ENCODE measurements at places on chromosomes 4 and X. TPM values are rescaled to one million over a fixed set of nuclear protein-coding genes. Genes with fewer than 3 reads are reported as not detected.
A peak's percentile ranks its signal among the peaks of the same experiment; 100 is the strongest.

DNA sequence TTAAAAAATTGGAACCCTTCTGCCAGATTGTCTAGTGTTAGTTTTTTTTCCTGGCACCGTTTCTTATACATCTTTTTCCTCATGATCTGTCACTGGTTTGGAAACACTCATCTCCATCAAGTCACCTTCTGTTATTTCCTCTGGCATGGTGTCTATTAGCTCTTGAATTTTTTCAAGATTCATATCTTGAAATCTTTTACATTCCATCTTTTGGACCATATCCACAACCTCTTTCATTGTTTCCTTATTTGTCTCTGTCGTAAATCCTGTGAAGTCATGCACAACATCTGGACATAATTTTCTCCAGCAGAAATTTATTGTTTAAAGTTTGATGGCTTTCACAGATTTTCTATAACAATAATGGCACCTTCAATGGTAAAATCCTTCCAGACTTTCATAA, 10.2 kb upstream of the TMEM185A start:
- peaks cover 12% of the 10 kb centered on the region for H3K27me3 ChIP-seq
- no peaks in the 10 kb centered on the region for H3K36me3 ChIP-seq
- H3K4me1 ChIP-seq, result peaks cover 5% of the 10 kb centered on the region
- DNase-seq, result no peak

DNA sequence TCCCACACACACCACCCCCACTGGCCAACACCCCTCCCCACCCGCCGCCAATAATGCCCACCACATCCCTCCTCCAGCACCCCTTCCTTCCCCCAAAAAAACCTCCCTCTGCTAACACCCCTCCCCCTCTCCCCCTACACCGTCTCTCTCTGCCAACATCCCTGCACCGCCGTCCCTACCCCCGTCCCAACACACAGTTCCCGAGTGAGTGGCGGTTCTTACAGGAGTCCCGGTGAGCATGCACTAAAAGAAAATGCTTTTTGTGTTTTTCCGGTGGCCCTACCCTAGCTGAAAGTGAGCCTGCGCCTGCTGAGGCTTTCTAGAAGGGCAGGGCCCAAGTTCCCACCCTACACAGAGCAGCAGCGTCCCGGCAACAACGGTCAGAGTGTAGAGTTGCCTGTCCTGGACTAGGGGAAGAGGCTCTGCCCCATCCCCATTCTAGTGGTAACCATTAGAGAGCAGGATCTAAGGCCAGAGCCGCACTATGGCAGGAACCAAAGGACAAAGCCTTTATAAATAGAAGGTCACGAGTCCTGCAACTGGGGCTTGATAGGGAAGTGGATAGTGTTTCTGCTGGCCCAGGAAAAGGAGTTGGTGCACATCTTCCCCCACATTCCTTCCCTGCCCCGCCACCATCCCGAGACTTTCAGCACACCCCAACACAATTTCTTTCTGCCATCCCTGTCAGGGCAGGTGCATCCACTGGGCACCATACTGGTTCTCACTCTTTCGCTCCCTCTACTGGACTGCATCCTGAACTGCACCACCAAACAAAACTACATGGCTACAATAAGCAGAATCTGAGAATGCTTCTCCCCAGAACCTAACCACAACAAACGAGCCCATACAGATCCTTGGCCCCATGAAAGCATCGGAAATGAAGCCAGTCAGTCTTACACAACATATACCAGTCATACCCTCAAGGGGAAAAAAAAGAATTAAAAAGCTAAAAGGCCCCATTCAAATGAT, 78.1 kb upstream of the PAGE3 start:
- peak; percentile 10 for DNase-seq
- peaks cover 6% of the 10 kb centered on the region for H3K4me1 ChIP-seq
- H3K36me3 ChIP-seq, result no peaks in the 10 kb centered on the region
- H3K27me3 ChIP-seq, result no peaks in the 10 kb centered on the region
- no peak overlapping the region for H3K4me3 ChIP-seq

DNA sequence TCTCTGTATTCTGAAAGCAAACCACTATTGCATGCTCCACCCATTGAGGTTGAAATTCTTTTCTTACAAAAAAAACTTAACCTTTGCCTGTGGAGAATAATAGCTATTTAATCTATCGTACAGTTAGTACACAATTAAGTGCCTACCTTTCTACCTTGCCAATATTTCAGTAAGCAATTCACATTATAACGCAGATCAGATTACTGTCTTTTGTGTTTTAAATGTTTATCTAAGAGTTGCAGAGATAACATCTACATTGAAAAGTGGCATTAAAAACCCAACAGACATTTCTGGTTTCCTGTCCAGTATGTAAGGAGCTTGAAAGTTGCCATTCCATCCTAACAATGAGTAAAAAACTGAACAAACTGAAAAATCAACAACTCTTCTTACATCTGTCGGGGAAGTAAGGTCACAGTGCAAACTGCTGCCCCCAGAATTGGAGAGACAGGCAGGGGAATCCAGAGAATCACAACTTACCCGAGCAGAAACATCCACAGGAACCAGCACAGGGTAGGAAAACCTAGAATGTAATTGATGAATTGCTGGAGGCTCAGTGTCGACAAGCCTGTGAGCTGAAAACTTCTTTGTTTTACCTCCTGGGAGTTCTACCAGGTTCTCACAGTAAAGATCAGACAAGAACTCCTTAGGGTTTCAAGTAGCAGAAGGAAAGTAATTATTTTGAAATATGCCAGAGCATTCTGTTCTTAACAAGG, 27.3 kb upstream of the ACSL4 start:
- peaks cover 8% of the 10 kb centered on the region for H3K27me3 ChIP-seq
- peaks cover 4% of the 10 kb centered on the region for H3K36me3 ChIP-seq
- no peak overlapping the region for H3K4me3 ChIP-seq

Gene ANKRD50
- total RNA-seq, result 0.39 TPM

- H3K4me3 ChIP-seq, result no peak overlapping the region
- H3K27me3 ChIP-seq, result no peaks in the 10 kb centered on the region
- H3K4me1 ChIP-seq, result peaks cover 35% of the 10 kb centered on the region
- peaks cover 17% of the 10 kb centered on the region for H3K36me3 ChIP-seq
- DNase-seq, result no peak
- no peak overlapping the region for H3K27ac ChIP-seq
Observed at GRCh38 chr4:82900066-82900410, 497 bp upstream of the THAP9 start.

- H3K27me3 ChIP-seq, result no peaks in the 10 kb centered on the region
- H3K4me3 ChIP-seq, result no peak overlapping the region
- no peaks in the 10 kb centered on the region for H3K36me3 ChIP-seq
- no peak overlapping the region for H3K27ac ChIP-seq
- no peak for DNase-seq
- H3K4me1 ChIP-seq, result no peaks in the 10 kb centered on the region
Observed at GRCh38 chr4:175789647-175790046, 22.4 kb downstream of the GPM6A start.

GRCh38 chrX:103552236-103552635, 32.9 kb upstream of the RAB40A start:
- peaks cover 5% of the 10 kb centered on the region for H3K4me1 ChIP-seq
- no peaks in the 10 kb centered on the region for H3K36me3 ChIP-seq
- H3K4me3 ChIP-seq, result no peak overlapping the region
- no peak for DNase-seq
- no peak overlapping the region for H3K27ac ChIP-seq
- H3K27me3 ChIP-seq, result peaks cover 4% of the 10 kb centered on the region

Gene FATE1
- not detected for total RNA-seq

Gene COL4A6
- total RNA-seq, result not detected

DNA sequence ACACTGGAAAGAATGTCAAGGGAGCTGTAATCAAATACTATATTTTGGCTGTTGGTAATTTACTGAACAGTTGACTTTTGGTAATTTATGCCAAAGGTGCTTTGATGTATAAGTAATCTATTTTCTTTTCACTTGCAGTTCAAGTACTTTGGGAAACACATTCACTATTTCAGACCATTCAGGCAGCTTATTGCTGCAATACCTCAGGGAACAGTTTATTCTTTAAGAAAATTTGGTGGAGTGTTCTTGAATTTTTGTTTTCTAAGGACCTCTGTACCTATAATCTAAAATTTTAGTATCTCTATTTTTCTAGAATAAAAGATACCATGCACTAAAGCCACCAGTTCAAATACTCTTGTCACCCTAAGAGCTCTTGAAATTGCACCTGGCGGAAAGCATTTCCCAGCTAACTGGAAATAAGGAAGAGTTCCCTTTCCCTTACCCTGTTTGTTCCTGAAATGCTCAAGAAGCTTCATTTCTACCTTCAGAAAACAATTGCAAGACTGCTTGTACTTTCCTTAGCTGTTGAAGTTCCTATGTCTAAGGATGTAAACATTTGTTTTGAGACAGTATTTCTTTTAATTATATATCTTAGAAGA, 633.5 kb upstream of the FAT1 start:
- H3K4me3 ChIP-seq, result no peak overlapping the region
- no peaks in the 10 kb centered on the region for H3K27me3 ChIP-seq
- H3K4me1 ChIP-seq, result no peaks in the 10 kb centered on the region
- no peak for DNase-seq

- no peaks in the 10 kb centered on the region for H3K27me3 ChIP-seq
- no peak for DNase-seq
- H3K4me1 ChIP-seq, result no peaks in the 10 kb centered on the region
- H3K36me3 ChIP-seq, result no peaks in the 10 kb centered on the region
- H3K4me3 ChIP-seq, result no peak overlapping the region
Observed at GRCh38 chr4:628311-628741, 3.0 kb downstream of the PDE6B start.

DNA sequence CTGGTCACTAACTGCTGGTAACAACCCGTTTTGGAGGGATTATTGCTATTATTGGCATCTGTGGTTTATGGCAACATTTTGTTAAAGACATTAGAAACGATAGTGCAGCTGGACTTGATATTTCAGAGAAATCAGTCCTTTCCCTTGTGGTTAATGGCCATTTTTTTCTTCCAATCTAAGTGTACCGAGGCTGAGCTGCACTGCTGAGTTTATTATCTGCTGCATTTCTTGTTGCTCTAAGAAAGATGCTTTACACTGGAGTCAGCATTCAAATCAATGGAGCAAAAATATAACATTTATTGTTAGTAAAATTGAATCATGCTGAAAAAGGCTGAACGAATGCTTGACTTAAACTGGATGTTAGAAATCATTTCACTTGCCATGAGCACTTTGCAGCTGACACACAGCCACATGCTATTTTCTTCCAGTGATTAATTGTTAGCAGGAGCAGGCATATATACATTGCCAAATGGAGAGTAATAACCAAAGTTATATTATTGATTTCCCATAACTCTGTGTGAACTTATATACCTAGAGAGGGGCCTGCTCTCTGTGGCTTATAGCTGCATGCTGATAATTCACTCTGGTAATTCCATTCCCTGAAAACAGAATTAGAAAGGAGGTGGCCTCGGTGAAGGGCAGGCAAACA, 66.5 kb upstream of the TTC29 start:
- H3K4me1 ChIP-seq, result no peaks in the 10 kb centered on the region
- DNase-seq, result no peak
- H3K36me3 ChIP-seq, result no peaks in the 10 kb centered on the region

DNA sequence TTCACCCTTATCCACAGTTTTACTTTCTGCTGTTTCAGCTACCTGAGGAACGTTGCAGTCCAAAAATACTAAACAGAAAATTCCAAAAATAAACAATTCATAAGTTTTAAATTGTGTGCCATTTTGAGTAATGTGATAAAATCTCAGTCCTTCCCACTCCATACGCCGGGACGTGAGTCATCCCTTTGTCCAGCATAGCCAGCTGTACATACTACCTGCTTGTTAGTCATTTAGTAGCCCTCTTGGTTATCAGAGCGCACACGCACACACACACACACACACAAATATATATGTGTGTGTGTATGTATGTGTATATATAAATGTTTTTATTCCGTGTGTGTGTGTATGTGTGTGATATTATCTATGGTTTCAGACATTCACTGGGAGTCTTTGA, 4.8 kb upstream of the CCSER1 start:
- no peak overlapping the region for H3K27ac ChIP-seq
- H3K4me3 ChIP-seq, result no peak overlapping the region
- DNase-seq, result no peak
- H3K27me3 ChIP-seq, result peaks cover 23% of the 10 kb centered on the region
- H3K36me3 ChIP-seq, result no peaks in the 10 kb centered on the region

GRCh38 chrX:119189115-119189514, 47.0 kb upstream of the PGRMC1 start:
- no peaks in the 10 kb centered on the region for H3K27me3 ChIP-seq
- H3K4me3 ChIP-seq, result no peak overlapping the region
- no peak overlapping the region for H3K27ac ChIP-seq
- DNase-seq, result no peak
- no peaks in the 10 kb centered on the region for H3K36me3 ChIP-seq

DNA sequence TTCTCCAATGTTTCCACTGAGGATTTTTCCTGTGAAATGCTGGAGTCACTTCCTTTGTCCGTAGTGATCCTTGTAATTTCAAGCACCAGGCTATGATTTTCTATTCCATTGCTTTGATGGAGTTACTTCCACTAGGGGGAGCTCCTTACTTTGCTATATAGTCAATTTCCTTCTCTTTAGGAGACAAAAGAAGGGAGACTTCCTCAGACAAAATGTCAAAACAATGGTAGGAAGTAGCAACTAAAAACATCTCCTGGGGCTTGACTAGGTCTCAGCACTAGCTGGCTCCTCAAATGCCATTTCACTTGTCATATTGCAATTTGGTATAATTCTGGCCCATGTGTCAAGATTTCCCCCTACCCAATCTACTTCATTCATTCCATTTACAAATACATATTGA, 24.1 kb downstream of the ZCCHC12 start:
- no peak overlapping the region for H3K4me3 ChIP-seq
- DNase-seq, result no peak
- H3K4me1 ChIP-seq, result no peaks in the 10 kb centered on the region
- no peak overlapping the region for H3K27ac ChIP-seq
- peaks cover 6% of the 10 kb centered on the region for H3K27me3 ChIP-seq

- DNase-seq, result no peak
- H3K4me3 ChIP-seq, result no peak overlapping the region
- H3K4me1 ChIP-seq, result no peaks in the 10 kb centered on the region
- no peaks in the 10 kb centered on the region for H3K27me3 ChIP-seq
Observed at GRCh38 chr4:93764639-93765246, 63.8 kb upstream of the ATOH1 start.

Gene GABRE
- not detected for total RNA-seq

Gene GPR173
- total RNA-seq, result not detected

- H3K36me3 ChIP-seq, result no peaks in the 10 kb centered on the region
- no peak for DNase-seq
- no peaks in the 10 kb centered on the region for H3K27me3 ChIP-seq
- H3K4me3 ChIP-seq, result no peak overlapping the region
- H3K27ac ChIP-seq, result no peak overlapping the region
Observed at GRCh38 chr4:41601025-41601424, 63.1 kb downstream of the LIMCH1 start.

All from activated T-helper 2 cell treated with anti-CD3 and anti-CD28 coated beads, Interferon-gamma antibody, Interleukin-2, Interleukin-4, amounts not matched to agents 10 μg/mL and 5 μg/mL and 100 μg/mL, durations not matched to agents 14 hours and 24 hours and 36 hours (primary cell).